COR-L47 (cell line): ENCODE measurements at places on chromosomes 7 and 10.

DNA sequence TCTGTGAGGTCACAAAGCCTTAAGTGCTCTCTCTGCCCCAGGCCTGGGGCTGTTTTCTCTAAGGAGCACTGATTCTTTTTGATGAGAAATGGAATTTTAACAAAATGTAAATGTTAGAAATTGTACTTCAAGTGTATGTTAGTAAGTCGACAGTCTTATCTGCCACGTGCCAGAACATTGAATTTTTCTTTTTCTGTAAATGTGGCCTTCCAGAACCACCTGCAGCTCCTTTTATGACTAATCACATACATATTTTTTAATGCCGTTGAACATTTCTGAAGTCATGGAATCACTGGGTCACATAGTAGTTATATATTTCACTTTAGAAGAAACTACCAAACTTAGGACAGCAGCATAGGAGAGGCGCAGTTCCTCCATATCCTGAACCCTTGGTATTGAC lies 38.0 kb downstream of the UBE3C start:
- DNase-seq, result no peak

DNA sequence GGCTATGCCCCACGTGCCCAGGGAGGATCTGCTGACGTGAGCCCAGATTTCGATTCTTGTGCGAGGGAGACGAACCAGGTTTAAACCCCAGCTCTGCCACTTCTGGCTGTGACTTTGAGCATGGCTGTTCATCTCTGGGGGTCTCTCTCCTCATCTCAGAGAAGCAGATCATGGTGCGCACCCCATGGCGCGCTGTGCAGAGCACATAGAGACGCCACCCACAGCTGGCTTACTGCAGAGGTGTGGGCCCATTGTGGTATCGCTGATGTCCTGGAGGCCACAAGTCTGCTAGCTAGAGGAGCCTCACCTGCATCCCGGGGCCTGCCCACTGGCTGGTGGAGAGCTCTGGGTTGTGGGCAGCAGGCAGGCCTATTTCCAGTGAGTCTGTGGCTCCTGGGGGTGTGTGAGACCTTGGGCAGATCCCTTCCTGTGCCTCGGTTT lies 140.5 kb downstream of the LHPP start:
- no peak for DNase-seq

DNA sequence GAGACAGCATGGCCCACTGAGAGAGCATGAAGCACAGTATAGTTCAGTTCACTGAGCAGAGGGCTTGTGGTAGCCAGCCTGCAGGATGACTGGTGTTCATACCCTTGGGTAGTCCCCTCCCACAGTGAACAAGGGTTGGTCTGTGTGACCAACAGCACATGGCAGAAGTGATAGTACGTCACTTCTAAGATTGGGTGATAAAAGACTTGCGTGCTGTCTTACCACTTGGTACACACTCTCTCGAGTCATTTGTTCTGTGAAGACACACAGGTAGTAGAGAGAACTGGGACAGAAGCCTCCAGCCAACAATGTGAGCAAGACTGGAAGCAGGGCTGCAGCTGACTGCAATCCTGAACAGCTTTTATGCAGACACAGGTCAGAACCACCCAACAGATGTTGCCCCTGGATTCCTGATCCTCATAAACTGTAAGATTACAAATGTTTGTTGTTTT lies 14.6 kb downstream of the EPC1 start:
- DNase-seq, result no peak

GRCh38 chr10:106454233-106454632 lies 710.3 kb downstream of the SORCS1 start:
- no peak for DNase-seq

- DNase-seq, result no peak
Observed at GRCh38 chr10:127406018-127406550, 143.0 kb upstream of the NPS start.

GRCh38 chr10:84291384-84291783 lies 37.0 kb upstream of the CCSER2 start:
- no peak for DNase-seq

GRCh38 chr10:50613726-50614443 lies 9.9 kb downstream of the SGMS1 start:
- DNase-seq, result no peak
